ENCODE measurements at places on chromosomes 2 and 18.

GRCh38 chr18:26545335-26546123, 2.8 kb downstream of the KCTD1 start:
- no peak for DNase-seq

DNA sequence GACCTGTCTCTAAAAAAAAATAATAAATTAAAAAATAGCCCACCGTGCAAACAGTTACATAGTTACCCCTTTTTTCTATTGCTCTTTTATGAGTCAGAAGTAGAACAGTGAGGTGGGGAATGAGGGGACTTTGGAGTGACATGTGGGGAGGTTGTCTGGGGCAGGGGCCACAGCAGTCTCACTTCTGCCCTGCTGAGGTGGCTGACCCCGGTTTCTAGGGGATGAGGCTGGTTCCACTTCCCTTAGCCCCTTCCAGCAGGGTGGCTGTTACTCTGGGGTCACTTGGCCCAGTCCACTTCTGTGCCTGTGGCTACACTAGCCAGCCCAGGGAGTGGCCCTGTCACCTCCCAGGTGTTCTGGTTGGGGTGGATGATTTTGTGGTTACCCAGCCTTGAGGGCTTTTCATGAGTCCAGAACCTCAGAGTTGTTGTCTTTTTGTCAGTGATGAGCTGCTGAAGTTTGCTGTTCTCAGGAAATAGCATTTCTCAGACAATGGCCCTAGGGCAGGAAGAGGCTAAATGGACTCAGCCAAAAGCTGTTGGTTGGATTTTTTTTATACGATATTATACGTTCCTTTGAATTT, 28.0 kb upstream of the SCLY start:
- DNase-seq, result no peak

GRCh38 chr18:3129053-3129864, 90.5 kb downstream of the MYOM1 start:
- no peak for DNase-seq

DNA sequence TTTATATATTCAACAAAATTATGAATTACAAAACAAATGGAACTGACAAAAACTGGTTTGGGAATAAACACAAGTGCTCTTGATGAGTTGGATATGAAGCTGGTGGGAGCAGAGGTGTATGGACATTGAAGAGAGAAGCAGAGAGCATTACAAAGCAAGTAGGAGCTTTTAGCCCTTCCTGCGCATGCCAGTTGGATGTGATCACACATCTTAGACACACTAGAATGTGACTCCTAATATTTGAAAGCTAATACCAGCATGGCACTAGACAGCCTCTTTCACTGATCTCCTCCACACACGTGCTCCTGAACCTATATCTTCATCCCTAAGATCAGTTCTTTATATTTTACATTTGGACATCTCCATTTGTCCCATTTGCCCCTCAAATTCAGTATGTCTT, 298.1 kb downstream of the MTX2 start:
- DNase-seq, result no peak

- no peak for DNase-seq
Observed at GRCh38 chr18:43526426-43527145, 249.3 kb upstream of the SYT4 start.

DNA sequence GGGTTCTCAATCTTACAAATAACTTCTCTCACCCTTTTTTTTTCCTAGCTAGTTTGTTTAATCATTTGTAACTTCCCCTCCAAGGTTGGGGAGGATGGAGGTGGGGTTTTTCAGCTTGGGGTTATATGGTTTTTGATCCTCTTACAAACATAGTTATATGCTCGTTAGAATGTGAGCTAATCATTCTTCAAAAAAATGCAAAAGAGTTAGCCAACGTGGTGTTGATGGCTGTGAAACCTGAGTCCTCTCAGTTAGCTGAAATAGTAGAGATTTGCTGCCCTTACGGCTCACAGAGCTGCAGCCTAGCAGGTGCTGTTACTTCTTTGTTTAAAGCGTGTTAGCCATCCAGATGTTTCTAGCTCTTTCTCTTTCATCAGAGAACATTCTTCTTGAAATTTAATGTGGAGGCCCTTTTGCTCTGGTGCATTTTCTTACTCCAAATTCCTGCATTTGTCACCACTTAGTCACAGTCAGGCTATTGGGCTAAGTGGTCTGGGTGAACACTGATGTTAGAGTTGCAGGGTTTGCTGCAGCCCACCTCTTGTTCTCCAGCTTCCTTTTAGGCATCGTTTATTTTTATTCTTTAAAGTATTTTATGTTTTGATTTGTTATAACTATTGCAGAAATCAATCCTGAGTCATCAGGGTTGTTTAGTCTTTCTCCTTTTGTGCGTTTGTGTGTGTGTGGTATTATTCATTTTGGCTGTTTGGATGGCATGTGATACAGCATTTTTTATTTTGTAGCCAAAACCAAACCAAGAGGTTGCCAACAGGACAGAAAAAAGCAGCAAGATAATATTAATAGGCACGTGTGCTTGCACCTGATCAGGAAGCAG, 41.1 kb downstream of the LIMS1 start:
- no peak for DNase-seq

DNA sequence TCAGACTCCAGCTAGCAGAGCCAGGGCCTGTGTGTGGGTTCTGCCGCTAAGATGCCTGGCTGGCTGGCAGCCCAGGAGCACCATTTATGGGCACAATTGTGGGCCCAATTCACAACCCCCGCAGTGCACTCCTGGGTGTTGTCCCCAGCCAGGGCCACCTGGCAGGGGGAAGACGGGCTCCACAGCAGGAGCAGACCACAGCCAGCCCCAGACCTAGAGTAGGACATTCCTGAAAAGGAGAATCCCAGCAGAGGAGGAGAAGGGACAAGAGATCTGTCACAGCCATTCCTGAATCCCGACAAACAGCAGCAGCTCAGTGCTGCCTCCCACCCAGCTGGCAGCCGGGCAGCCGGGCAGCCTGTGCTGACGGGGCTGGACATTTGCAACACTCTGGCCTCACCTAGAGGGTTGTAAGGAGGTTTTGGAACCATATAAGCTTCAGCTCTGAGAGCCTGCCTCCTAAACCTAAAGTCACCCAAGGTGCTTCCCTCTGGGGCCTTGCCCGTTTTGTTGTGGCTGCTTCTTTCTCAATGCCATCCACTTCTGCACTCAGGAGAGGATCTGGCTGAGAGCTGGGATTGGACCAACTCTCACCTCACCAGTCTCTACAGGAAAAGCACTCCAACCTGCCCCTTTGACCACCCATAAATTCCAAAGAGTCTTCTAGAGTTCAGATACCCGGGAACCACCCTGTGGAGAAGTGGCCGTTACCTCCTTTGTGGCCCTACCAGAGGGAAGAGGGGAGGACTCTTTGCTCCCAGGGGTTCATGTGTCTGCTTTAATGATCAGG, 4.1 kb upstream of the TMEM177 start:
- no peak for DNase-seq

- no peak for DNase-seq
Observed at GRCh38 chr2:14422426-14422825, 210.1 kb upstream of the LRATD1 start.

DNA sequence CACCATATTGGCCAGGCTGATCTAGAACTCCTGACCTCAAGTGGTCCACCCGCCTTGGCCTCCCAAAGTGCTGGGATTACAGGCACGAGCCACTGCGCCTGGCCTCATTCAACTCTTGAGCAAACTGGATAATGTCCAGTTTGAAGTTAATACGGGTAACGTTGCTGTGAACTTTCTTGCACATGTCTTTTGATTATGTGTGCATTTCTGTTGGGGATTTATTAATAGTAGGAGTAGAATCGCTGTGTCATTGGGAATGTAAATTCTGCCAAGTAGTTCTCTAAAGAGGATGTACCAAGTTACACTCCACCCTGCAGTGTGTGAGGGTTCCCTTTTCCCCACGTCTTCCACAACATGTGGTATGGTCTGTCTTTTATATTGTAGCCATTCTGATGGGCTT, 6.2 kb downstream of the IMPA2 start:
- no peak for DNase-seq

DNA sequence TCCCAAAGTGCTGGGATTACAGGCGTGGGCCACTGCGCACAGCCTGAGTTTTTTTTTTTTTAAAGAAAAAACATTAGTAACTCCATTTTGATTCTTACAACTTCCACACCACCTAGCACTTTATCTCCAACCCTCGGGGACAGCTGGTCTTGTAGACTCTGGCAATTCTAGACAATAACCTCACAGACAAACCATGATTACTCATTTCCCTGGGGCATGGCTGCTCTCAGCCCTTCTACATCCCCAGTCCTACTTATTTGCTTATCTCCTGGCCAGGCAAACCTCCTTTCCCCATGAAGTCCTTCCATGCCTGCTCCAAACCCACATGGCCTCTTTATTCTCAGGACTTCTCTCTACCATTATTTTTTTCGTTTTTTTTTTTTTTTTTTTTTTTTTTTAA, 91.1 kb downstream of the ACTR3 start:
- DNase-seq, result no peak

DNA sequence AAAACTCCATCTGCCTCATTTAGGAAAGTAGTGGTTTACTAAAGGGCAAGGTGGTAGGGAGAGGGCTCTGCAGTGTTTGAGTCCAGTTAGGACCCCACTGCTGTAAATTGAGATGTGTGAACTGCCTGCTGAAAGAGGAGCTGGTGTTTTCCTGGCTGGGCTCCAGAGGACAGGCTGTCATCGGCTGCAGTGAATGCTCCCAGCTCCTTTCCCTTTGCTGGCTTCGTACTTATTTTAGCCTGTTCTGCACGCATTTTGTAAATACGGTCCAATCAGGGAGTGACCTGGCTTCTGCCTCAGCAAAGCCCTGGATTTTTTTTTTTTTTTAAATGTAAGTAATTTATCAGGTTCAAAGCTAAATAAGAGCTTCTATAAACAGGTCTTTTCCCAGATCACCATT, 37.5 kb downstream of the SLC4A3 start:
- DNase-seq, result no peak

- no peak for DNase-seq
Observed at GRCh38 chr18:1244397-1245122, 339.9 kb downstream of the ADCYAP1 start.

DNA sequence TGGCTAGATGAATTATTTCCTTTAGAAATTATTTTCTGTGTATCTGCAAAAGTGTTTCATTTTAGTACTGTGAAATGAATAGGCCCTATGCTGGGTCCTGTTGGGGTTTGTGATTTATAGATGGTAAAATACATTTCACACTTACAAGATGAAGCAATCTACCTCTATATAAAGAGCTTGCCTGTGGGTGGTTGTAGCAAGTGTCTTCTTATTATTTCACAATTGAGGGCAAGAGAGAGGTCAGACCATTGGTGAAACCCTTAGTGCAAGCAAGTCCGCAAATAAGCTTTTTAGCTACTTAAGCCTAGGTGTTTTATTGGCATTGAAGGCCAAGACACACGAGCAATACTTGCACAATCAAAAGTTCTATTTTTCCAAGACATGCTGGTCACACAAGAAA, 153.1 kb downstream of the FMNL2 start:
- DNase-seq, result no peak

GRCh38 chr2:20916604-20917286, 93.8 kb upstream of the LDAH start:
- DNase-seq, result no peak

DNA sequence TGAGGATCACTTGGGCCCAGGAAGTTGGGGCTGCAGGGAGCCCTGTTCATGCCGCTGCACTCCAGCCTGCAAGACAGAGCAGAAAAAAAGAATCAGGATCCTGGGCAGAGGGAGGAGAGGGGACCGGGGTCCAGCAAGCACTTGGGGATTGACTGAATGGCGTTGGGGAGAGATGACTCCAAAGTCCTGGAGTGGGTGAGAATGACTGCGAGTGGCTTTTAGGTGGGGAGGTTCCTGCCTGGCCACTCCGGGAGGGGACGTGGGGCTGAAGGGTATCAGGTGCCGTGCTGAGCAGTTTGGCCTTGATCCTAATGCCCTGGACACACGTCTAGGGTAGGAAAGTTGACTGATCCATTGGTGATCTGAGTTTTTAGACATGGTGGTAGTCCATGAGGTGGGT, 3.5 kb upstream of the NFATC1 start:
- DNase-seq, result no peak

DNA sequence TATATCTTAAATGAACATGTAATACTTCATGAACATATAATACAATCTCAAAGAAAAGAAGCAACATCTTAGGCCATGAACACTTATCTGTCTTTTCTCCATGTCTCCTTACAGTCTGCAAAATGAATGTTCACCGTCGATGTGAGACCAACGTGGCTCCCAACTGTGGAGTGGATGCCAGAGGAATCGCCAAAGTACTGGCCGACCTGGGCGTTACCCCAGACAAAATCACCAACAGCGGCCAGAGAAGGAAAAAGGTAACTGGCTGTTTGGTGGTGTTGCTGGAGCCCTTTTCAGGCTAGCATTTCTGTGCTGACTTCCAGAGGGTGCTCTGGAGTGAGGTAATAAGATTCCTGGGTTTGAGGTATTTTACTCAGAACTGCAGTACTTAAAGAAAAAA, 295.9 kb upstream of the EPAS1 start:
- no peak for DNase-seq

DNA sequence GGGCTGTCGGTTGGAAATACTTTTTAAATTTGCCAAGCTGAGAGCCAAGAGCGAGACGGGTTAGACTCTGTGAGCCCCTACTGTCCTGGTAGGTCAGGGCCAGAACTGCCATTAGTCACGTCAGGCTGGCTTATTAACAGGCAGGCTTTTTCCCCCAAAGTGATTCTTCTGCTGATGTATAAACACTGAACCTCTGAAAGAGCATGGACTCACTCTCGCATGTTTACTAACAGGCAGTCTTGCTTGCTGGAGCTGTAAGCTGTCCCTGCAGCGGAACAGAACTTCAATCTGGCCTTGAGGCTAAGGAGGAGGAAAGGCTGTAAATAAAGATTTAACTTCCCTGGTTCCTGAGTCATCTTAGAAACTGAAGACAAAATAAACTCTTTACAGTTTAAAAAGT, 288.4 kb downstream of the PIEZO2 start:
- DNase-seq, result no peak

GRCh38 chr18:76474824-76475223, 20.2 kb downstream of the ZNF516 start:
- DNase-seq, result no peak

DNA sequence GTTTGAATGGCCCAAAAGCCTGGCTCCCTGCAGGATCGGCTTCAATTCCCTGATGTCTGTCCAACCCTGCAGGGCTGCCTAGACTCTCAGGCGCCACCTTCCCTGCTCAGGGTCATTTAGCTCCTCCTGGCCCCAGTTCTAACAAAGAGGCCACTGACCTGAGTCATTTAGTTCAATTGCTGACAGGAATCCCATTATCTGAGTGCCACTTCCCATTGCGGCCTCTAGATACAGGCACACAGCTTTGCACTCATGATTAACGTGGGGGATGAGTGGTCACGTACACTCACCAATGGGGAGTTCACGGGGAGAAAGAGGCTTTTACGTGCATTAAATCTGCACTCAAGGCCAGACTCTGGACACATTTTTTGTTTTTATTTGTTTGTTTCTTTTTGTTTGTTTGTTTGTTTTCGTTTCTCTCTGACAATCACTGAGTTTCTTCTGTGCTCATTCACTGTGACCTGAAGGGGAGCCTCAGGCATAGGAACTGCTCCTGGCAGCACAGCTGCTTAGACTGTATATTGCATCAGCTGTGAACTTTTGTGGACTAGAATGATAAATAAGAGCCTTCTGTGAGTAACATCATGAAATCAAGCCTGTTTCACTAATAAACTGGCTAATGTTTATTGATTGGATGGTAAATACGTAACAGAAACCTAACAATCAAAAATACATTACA, 118.9 kb upstream of the CTNNA2 start:
- no peak for DNase-seq

Measured in NCI-H1417 treated with DMSO at 0.1 percent for 48 hours (cell line).